ENCODE measurements at places on chromosomes 3 and 15.

GRCh38 chr3:139173372-139174108 is 128.8 kb upstream of the PRR23C start:
- no peak for DNase-seq

DNA sequence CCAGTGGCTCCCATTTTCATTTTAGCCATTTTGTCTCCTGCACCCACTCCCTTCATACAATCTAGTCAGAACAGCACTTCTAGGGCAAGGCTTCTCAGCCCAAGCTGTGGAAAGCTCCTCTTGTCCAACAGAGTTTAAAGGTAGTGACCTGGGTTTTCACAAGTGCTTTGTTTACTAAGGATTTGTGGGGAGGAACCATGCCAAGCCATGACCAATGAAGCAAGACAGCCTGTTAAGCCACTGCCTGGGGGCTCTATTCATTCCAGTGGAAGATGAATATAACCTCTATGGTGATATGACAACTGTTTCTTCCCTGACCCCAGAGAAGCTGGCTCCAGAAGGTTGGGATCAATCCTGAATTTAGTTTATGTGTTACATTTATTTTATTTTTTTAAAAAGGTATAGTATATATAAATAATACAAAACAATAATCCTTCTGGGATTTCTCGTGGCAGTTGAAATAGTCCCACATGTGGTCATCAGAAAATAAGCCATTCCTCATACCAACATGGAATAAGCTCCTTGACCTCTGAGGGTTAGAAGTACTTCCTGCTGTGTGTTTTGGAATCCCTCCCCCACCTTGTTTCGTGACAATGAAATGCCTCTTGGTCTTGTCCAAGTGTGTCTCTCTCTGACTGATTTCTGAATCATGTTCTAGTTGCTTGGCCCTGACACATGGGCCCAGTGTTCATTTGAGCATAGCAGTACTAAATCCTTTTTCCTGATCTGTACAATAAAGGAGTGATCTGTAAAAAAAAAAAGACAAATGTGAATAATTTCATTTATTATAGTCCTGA is 13.3 kb upstream of the THUMPD3 start:
- DNase-seq: no peak

DNA sequence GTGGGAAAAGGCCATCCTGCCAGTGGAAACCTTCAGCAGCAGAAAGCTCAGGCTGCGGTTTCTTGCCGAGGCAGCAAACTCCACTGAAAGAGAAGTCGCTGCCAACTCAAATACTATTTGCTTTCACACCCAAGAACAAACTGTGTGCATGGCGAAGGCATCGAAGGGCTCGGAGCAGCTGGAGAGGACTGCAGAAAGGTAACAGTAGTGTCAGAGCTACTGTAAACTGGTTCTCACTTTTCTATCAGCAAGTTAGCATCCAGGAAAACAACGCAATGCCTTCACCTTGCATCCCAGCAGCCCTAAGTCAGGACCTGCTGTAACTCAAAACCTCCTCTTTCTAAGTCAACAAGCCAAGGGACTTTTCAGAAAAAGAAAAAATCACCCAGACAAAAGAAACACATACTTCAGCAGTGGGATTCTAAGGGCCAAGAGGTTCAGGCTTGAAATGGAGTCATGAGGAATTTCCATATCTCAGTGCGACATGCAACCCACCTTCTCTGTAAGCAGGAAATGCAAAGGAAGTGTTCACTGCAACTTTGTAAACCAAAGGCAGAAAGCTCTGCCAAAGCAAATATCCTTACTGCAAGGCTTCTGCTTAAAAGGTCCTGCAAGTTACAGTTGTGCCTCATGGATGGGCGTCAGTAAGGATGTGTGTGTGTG is 193.5 kb downstream of the FOXP1 start:
- peak; percentile 48 for DNase-seq

DNA sequence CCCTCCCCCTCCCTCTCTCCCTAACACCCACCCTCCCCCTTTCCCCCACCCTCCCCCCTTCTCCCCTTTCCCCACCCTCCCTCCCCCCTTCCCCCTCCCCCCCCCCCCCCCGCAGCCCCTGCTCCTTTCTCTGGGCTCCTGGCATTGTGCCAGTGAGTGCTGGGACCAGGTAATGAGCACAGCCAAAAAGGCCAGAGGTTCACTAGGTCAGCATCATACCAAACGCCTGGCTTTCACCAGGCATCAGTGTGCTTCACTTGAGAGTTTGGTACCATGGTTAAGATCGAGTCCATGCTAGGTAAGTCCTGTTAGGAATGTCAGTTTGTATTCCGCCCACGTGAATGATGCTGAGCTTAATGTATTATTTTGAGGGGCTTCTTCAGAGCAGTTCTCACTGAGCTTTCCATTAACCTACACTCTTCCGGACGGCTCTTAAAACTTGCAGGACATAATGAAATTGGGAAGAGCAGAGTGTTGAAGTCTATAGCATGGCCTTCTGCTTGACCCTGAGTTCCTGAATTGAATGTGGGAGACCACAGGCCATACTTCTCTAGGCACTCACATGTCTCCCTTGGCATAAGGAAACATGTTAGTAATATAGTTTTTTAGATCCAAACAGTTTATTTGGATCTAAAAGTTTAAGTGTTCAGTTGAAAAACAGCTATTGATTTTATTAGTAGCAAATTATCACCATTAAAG is 45.6 kb downstream of the SENP2 start:
- DNase-seq: no peak

- DNase-seq: no peak
Measured at GRCh38 chr3:69088063-69088462, 3.3 kb downstream of the ARL6IP5 start.

DNA sequence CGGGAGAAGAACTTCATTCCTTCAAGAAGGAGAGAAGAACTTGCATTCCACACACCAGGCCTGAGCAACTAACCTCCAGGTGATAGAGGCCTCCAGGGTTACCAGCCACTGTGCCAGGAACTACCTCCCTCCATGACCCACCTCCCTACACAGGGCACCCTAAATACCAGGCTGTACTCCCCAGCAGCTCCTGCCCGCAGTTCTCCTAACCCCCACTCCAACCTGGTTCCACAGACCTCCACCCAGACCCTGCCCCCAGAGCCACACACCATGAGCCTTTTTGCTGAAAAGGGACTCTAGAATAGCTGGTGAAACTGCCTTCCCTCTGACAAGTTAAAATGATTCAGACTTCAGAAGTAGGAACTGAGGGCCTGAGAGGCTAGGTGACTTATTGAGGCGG is 8.2 kb downstream of the IGDCC3 start:
- no peak for DNase-seq

- DNase-seq: no peak
Measured at GRCh38 chr15:48992545-48992944, 28.8 kb upstream of the SHC4 start.

GRCh38 chr3:50671331-50671730 is 3.4 kb upstream of the DOCK3 start:
- no peak for DNase-seq

DNA sequence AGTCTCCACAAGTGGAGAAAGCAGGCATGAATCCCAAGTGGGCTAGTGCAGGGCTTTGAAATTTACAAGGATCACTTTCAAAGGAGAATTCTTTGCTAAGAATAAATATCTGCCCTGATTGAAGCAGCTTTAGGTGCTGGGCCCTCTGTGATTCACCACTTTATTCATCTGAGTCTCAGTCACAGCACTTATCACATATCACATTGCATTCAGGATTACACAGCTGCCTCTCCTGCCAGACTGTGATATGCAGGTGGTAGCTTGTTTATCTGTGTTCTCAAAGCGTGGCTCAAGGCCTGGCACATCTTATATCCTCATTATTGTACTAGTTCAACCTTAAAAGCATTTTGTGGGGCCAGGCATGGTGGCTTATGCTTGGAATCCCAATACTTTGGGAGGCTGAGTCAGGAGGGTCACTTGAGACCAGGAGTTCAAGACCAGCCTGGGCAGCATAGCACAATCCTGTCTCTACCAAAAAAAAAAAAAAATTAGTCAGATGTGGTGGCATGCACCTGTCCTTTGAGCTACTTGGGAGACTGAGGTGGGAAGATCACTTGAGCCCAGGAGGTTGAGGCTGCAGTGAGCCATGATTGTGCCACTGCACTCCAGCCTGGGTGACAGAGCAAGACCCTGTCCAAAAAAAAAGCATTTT is 156.9 kb upstream of the EIF1B start:
- DNase-seq: no peak

DNA sequence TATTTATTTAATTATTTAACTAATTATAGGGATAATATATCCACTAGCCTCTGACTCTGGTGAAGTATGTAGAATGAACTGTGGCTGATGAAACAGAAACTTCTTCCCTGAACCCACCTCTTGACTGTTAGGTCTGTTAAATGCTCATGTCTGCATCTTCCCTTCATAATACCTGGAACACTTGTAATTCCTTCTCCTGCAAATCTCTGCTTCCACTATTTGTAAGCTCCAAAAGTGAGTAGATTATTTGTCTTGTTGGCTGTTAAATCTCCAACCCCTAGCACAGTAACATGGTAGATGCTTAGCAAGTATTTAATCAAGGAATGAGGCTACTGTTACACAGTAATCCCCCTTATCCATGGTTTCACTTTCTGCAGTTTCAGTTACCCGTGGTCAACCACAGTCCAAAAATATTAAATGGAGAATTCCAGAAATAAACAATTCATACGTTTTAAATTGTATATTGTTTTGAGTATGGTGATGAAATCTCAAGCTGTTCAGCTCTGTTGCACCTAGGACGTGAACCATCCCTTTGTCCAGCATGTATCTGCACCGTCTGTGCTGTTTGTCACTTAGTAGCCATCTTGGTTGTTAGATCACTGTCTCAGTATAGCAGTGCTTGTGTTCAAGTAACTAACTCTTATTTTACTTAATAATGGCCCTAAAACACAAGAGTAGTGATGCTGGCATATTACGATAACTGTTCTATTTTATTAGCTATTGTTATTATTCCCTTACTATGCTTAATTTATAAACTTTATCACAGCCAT is 5.7 kb downstream of the TTBK2 start:
- no peak for DNase-seq

- DNase-seq: no peak
Measured at GRCh38 chr3:115673881-115674280, 50.6 kb downstream of the GAP43 start.

DNA sequence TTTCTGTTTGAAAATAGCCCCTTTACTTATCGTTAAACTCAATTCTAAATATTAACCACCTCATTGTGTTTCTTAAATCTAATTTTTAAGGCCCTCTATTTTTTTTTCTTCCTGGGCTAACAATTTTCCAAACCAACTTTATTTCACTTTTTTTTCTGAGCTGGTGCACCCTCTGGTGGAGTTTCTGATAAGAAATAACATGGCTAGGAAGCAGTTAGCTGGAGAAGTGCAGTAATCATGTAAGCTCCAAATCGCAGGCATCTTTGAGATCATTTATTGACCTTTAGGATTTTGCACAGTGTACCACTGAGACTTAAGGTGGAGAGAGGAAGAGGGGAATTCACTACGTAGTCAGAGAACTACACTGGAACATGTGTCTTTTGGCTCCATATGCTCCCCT is 6.4 kb downstream of the TMEM207 start:
- no peak for DNase-seq

GRCh38 chr3:176789947-176790346 is 407.3 kb downstream of the TBL1XR1 start:
- DNase-seq: no peak

DNA sequence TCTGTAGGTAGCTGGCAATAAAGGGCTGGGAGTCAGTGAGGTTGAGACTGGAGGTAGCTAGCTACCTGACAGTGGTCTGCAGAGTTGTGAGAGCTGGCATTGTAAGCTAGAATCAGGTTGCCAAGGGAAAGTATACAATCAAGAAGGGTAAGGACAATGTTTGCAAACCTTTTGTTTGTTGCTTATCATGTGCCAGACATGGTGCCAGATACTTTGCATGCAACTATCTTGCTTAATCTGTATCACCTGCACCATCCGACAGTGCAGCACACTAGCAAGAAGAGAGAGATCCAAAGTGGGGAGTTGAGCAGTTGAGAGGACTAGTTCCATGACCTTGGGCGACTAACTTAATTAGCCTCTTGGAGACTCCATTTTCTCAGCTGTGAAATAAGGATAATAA is 236.4 kb downstream of the PDCD6IP start:
- no peak for DNase-seq

DNA sequence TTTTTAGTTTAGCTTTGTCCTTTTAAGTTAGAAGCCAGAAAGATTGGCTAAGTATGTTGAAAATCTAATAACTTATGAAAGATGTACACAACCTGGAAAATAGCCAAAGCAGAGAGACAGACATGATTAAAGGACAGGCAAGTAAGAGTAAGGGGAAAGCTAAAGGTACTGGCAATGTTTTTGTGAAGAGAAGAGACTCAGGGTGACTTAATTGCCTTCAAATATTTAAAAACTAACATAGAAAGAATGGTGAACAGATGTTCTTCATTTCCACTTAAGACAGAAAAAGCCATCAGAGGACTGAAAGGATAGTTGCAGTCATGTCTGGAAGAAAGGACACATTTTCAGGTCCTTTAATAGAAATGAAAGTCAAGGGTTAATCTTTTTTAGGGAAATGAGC is 68.8 kb downstream of the ZNF385D start:
- DNase-seq: no peak

DNA sequence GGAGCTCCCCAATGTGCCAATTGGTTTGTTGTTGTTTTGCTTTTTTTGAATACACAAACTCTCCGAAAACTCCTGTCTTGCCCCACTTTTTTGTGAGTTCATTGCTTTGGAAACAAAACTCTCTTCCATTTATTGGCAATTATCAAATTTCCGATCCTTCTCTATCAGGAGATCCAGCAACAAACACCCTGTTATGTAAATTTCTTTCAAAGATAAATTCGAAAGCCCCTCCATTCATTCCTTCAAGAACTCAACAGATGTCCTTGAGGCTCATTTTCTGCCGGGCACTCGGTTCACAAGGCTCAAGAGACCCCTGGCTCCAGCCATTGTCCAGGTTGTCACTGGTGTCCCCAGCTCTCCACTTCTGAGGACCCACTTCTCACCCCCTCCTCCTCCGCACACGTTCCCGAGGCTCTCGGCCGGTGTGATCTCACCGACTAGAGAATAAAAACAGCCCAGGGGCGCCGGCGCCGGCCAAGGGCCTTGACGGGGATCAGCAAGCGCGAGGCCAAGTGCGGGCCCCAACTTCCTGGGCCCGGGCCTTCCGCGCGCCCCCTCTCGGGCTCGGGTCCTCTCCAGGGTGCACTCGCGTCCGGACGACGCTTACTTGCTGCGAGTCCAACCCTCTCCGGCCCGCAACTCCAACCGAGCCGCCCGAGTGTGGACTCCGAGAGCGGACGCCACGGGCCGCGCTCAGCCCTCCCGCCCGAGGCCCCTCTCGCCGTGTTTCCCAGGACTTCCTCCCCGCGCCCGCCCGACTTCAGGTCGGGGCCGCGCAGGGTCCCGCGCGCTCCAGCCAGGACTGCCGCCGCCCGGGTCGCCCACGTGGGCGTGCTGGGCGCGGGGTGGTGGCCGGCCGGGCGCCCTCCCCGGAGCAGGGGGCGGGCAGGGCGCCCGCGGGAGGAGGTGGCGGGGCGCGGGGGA is 533 bp upstream of the SMAD3 start:
- DNase-seq: no peak

- DNase-seq: no peak
Measured at GRCh38 chr3:178085817-178086123, 450.5 kb upstream of the KCNMB2 start.
